CD4-positive, CD25-positive, alpha-beta regulatory T cell (primary cell): ENCODE measurements at places on chromosomes 2 and 18. TPM values are rescaled to one million over a fixed set of nuclear protein-coding genes. Genes with fewer than 3 reads are reported as not detected.

- no peak for DNase-seq
Measured at GRCh38 chr2:233179848-233180366, 71.6 kb upstream of the ATG16L1 start.

DNA sequence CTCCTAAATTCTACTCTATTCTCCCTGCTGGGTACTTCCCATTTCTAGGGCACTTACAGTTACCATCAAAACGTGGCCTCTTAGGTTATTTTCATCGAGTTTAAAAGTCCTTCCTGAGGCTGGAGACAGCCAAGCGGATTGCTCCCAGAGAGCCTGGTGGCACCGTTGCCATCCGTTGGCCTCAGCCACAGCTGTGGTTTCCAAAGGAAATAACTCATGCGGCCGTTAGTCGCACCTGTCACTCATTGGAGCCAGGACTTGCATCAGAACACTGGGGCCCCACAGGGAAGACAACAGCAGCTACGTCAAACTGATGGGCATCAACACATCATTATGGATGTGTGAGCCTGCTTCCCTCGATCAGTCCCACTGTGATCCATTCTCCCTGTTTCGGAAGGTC lies 453.4 kb downstream of the BCL11A start:
- no peak for DNase-seq

DNA sequence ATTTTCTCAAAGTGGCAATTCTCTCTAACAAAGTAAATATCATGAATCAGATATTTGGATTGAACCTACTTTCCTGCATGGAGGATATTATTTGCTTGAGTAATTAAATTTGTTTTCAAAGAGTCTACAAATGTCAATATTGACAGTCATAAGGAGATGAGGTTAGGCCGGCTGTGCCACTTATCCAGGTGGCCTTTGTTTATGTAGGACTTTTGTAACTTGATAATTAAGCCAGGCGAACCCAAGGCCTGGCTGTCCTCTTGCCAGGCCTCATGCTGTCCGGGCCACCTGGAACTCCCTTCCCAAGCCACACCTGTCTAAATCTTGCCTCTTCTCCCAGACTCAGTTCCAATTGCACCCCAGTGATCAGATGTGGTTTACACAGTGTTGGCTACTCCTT lies 255.2 kb downstream of the ACKR3 start:
- no peak for DNase-seq

DNA sequence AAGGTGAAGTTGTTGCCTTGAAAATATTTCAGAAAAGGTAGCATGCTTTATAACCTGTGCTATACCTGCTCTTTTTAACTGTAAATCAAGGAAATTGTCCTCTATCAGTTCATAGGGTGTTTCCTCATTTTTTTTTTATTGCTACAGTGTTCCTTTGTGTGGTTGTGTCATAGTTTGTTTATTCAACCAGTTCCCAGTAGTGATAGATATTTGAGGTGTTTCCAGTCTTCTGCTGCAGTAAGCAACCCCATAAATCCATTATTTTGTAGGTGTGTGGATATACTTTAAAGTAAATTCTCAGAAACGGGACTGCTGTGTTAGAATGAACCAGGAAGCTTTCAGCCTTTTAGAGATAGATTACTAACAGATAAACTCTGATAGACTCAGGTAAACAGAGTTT lies 39.6 kb downstream of the SEMA4F start:
- DNase-seq = no peak

GRCh38 chr2:166373105-166373504 lies 2.6 kb downstream of the SCN9A start:
- no peak for DNase-seq

HOXD3 gene
- polyA plus RNA-seq = not detected
